Aorta (tissue), 5 donors: ENCODE measurements at places on chromosomes 16 and 17. TPM values are rescaled to one million over a fixed set of nuclear protein-coding genes. Genes with fewer than 3 reads are reported as not detected.
A peak's percentile ranks its signal among the peaks of the same experiment; 100 is the strongest.

- DNase-seq: no peak
- H3K36me3 ChIP-seq: no peaks in the 10 kb centered on the region
- H3K4me3 ChIP-seq: no peak overlapping the region
- no peaks in the 10 kb centered on the region for H3K27me3 ChIP-seq
- no peaks in the 10 kb centered on the region for H3K4me1 ChIP-seq
These were observed 39.9 kb upstream of the GFOD2 start for GRCh38 chr16:67758966-67759365.

- H3K4me1 ChIP-seq: no peaks in the 10 kb centered on the region
- no peak overlapping the region for H3K27ac ChIP-seq
These were observed 36.5 kb upstream of the ADGRG1 start for GRCh38 chr16:57591870-57592485.

CRK gene
- polyA plus RNA-seq: 33.5 TPM

PERCC1 gene
- polyA plus RNA-seq: not detected

TM4SF5 gene
- polyA plus RNA-seq: 18.4 TPM

- H3K4me1 ChIP-seq: no peaks in the 10 kb centered on the region
- H3K36me3 ChIP-seq: no peaks in the 10 kb centered on the region
- peak overlapping the region; percentile 12 for H3K4me3 ChIP-seq
- no peak for DNase-seq
- no peaks in the 10 kb centered on the region for H3K27me3 ChIP-seq
These were observed 14.4 kb upstream of the EEF2K start for GRCh38 chr16:22191532-22192260.

PARN gene
- 18.9 TPM for polyA plus RNA-seq

GRCh38 chr16:88923926-88924833 is 52.8 kb downstream of the CBFA2T3 start:
- H3K27me3 ChIP-seq: no peaks in the 10 kb centered on the region
- H3K4me3 ChIP-seq: no peak overlapping the region
- no peaks in the 10 kb centered on the region for H3K4me1 ChIP-seq
- H3K36me3 ChIP-seq: no peaks in the 10 kb centered on the region
- H3K27ac ChIP-seq: no peak overlapping the region
- DNase-seq: no peak

DNA sequence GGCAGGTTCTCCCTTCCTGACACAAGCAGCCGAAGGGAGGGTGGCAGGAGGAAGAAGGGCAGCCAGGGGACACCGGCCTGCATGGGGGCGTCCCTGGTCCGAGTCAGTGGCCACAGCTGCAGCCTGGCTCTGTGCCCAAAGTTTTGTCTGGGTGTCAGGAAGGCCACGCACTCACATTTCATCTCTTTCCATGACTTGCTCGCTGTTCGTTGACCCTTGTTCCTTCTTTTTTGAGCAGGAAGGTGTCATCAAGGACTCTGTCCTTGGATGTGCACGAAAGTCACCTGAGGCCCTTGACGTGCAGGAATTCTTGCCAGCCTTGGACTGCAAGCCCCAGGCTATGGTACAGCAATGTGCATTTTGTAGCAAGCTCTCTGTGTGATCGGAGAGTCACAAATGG is 93.3 kb downstream of the TNFRSF13B start:
- no peak overlapping the region for H3K4me3 ChIP-seq
- no peaks in the 10 kb centered on the region for H3K27me3 ChIP-seq
- no peak overlapping the region for H3K27ac ChIP-seq
- no peak for DNase-seq
- no peaks in the 10 kb centered on the region for H3K36me3 ChIP-seq
- no peaks in the 10 kb centered on the region for H3K4me1 ChIP-seq

DDX19B gene
- polyA plus RNA-seq: 13.8 TPM

DNA sequence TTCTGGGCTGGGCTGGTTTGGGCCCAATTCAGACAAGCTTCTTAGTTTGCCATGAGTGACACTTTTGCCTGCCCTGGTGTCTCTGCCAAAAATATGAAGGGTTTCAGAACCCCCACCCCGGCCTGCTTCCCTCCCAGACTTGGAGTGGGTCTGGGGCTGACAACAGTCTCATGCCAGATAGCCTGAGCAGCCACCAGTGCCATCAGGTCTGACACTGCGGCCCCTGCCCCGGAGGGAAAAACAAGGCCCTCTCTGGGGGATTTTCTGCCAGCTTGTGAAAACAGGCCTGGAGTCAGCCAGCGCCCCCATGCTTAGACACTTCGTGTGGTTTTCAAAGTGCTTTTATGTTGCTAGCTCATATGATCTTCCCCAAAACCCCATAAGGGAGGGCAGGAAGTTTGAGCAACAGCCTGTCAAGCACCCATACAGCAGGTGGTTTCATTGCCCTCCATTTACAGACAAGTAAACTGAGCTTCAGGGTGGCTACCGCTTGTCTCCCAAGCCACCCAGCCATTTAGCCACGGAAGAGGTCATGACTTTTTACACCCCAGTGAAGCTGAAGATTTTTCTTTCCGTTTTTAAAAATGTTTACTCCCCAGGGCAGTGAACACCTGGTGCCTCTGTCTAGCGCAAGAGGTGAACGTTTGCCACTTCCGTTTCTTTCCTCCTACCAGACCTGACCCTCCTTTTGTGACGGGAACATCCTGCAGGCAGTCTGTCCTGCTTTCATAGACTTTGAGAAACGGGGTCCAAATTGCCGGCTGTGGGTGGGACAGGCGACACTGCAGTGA is 300.6 kb downstream of the SEC14L1 start:
- no peaks in the 10 kb centered on the region for H3K36me3 ChIP-seq
- H3K27ac ChIP-seq: no peak overlapping the region
- H3K27me3 ChIP-seq: no peaks in the 10 kb centered on the region
- no peak for DNase-seq
- H3K4me1 ChIP-seq: no peaks in the 10 kb centered on the region

DNA sequence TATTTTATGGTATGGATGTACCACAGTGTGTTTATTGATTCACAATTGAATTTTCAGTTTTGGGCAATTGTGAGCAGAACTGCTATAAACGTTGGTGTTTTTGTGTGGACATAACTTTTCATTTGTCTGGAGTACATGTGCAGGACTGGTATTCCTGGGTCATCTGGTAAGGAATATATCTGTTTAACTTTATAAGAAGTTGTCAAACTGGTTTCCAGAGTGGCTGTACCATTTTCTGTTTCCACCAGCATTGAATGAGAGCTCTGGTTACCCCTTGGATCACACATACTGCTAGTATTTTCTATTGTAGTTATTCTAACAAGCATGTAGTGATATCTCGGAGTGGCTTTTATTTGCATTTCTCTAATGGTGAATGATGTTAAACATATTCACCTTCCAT is 24.3 kb downstream of the TMEM238L start:
- H3K4me3 ChIP-seq: no peak overlapping the region
- H3K27me3 ChIP-seq: no peaks in the 10 kb centered on the region
- no peak overlapping the region for H3K27ac ChIP-seq
- no peaks in the 10 kb centered on the region for H3K4me1 ChIP-seq
- no peak for DNase-seq

GNG13 gene
- not detected for polyA plus RNA-seq

DNA sequence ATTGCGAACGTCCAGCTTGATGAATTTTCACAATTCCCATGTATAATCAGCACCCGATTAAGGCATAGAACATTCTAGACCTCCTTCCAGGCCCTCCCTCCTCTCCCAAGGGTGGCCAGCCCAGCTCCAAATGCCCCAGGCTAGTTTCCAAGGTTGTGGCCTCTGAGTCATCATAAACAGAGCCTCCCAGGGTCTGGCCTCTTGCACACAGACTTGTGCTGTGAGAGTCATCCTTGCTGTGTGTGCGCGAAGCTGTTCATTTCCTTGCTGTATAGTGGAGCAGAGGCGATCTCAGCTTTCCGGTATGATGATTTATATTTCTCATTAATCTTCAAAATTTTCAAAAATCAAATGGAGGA is 20.5 kb upstream of the JPH3 start:
- H3K4me3 ChIP-seq: no peak overlapping the region
- H3K4me1 ChIP-seq: no peaks in the 10 kb centered on the region
- H3K27me3 ChIP-seq: no peaks in the 10 kb centered on the region
- no peaks in the 10 kb centered on the region for H3K36me3 ChIP-seq
- peak overlapping the region; percentile 82 for H3K27ac ChIP-seq
- DNase-seq: peak; percentile 89

ACSM5 gene
- 9.4 TPM for polyA plus RNA-seq

SCIMP gene
- polyA plus RNA-seq: 0.84 TPM

PRSS33 gene
- polyA plus RNA-seq: not detected

DNA sequence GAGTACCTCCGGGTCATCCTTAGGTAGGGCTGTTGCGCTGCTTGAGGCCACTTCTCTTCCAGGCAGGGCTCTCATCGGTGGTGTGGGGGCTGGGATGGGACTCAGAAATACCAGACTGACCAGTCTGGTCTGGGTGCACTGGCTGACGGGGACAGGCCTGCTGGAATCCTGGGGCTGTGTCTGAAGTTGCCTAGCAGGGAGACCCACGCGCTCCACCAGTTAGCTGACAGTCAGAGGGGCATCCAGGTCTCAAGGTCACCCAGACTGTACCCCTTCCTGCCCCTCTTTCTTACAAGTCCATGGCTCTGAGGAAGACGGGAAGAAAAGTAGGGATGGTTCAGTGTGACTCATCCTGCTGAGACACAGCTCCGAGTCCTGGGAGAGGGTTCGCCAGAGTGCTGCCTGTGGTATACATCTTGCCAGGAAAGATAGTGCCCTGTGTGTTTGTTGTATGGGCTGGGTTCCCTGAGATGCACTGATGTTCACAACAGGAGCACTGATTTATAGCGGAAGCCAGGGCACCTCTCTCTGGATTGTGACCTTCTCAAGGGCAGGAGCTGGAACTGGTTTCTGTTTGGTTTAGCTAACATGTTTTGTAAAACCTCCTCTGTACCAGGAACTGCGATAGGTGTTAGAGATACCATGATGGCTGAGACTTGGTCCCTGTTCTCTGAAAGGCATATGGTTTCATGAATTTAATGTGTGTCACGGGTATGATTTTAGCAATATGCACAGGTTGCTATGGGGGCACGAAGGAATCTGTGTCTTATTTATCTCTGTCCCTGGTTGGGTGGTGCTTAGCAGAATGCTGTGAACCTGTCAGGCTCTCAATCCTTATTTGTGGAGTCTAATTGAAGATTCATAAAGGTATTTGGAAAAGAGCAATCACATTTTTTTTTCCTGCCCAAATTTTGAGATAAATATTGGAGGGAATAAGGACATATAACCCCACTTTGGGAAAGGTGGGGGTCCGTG is 97.5 kb downstream of the OR1D5 start:
- H3K36me3 ChIP-seq: no peaks in the 10 kb centered on the region
- H3K27ac ChIP-seq: no peak overlapping the region
- H3K4me1 ChIP-seq: no peaks in the 10 kb centered on the region
- no peak for DNase-seq

LRRC37A3 gene
- polyA plus RNA-seq: 9.0 TPM

GPR179 gene
- polyA plus RNA-seq: not detected

GGT6 gene
- not detected for polyA plus RNA-seq

DNA sequence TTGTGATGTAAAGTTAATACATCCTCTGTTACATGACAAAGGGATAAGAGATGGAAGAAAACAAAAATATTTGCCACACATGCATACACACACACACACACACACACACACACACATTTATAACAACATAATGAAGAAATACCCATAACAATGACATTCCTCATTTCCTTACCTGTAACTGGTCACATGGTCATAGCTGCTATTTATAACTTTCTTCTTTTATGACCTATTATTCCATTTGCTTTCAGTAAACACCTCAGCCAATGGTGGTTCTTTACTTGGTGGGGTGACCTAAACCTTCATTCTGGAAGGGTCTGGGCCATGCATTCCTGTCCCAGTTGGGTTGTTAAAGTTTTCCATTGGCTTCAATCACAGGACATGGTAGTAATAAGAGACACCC is 5.3 kb downstream of the MT2A start:
- H3K36me3 ChIP-seq: no peaks in the 10 kb centered on the region
- no peak overlapping the region for H3K27ac ChIP-seq
- no peak for DNase-seq
- no peaks in the 10 kb centered on the region for H3K27me3 ChIP-seq
- no peak overlapping the region for H3K4me3 ChIP-seq
- no peaks in the 10 kb centered on the region for H3K4me1 ChIP-seq
